ENCODE measurements at places on chromosomes 7 and 10.

DNA sequence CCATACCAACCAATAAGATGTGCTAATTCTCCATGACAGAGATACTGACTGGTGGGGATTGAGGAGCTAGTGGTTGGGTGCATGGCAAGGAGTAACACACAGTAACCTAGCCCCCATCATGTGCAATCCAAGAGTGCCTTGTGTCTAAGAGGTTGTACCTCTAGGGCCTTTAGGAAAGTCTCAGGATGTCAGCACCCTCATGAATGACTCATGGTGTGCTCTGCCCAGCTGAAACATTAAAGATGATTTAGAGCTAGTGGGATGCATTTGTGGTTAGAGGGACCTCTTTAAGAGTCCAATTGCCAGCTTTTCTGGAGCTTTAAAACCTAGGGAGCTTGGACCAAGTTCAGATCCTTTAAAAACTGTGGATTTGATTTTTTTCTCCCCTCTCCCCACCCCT is 181.1 kb downstream of the HERPUD2 start:
- no peak for DNase-seq

DNA sequence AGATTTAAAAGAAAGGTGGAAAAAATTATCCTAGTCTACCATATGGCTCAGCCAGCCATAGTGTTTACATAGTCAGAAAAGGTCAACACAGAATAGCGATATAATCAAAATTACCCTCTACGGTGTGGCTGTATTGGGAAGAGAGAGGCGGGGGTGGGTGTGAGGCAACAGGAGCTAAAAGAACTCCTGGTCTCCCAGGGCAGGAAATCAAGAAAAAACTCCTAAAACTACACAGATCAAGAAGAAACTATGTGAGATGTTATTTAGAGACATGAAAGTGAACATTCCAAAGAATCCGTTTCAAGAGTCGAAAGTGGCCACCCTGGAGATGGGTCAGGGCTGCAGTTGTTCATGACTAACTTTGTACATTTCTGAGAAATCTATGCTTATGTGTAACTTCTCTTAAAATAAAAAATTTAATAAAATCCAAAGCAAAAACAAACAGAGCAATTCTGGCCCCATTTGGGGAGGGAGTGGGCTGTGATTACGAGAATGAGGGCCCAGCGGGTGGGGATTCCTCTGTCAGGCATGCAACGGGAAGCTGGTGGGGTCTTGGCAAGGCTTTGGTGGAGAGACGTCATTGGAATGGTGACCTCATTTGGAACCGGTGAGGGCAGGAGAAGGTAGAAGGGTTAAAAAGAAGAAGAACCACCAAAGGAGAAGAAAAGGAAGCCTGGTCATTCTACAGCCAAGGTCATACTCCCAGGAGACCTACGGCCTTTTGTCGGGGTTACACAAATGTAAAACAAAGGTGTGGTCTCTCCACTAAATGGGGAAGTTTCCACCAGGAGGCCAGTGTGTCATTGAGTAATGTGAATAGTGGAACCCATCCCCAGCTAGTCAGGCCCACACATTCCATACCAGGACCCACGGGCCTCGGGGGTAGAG is 71.2 kb upstream of the DUSP5 start:
- DNase-seq: peak; percentile 90

GRCh38 chr10:75210282-75211006 is at the start of gene VDAC2:
TSS of gene VDAC2 (plus strand) at chr10:75210796. CDS start at chr10:75211159, 363 bp downstream.
- peak; percentile 85 for DNase-seq

DNA sequence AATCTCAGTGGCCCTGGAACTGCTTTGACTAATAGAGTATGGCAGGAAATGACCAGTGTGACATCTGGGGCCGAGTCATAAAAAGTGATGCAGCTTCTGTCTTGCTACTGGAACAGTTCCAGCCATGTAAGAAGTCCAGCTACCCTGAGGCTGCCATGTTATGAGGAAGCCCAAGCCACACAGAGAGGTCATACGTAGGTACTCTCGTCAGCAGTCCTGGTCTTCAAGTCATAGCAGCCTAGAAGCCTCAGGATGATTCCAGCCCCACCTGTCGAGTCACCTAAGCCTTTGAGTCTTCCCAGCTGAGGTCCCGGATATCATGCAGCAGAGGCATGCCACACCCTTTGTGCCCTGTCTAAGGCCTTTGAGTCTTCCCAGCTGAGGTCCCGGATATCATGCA is 92.1 kb downstream of the PPP1R3C start:
- peak; percentile 77 for DNase-seq

- DNase-seq: no peak
Measured at GRCh38 chr7:155203059-155203881, 94.4 kb upstream of the INSIG1 start.

DNA sequence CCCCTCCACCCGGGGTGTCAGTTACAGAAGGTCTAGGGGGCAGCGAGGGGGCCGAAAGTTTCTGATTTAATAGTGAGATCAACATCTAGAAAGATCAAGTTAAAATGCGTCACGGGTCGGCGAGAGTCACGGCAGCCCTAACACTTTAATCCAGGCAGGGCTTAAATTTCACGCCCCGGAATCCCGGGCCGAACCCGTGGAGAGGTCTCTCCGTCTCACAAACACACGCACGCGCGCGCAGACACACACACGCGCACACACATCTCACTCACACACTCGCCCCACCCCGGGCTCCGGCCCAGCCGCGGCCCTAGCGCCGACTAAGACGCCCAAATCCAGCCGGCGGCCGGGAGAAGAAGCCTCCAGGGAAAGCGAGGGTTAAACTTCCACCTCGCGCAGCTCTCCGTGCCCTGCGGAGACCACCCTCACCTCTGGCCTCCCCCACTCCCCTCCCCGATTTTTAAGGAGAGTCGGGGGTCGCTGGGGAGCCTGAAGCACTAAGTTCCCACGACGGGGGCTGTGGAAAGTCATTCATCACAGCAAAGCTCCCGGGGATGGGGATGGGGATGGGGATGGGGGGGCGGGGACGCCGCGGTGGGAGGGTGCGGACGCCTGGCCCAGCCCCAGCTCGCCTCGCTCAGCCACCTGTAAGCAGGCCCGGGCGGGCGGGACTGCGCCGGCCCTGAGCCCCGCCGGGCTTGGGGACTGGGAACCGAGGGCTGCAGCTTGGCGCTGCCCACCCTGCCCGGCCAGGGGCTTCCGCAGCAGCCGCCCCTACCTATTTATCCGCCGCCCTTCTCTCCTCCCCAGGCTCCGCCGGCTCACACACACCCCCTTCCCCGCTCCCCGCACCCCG is 1.6 kb downstream of the PDGFA start:
- DNase-seq: peak; percentile 79

GRCh38 chr7:113752289-113752688 is 166.5 kb downstream of the PPP1R3A start:
- DNase-seq: no peak

- DNase-seq: no peak
Measured at GRCh38 chr7:129166745-129167144, 21.7 kb upstream of the SMO start.

DNA sequence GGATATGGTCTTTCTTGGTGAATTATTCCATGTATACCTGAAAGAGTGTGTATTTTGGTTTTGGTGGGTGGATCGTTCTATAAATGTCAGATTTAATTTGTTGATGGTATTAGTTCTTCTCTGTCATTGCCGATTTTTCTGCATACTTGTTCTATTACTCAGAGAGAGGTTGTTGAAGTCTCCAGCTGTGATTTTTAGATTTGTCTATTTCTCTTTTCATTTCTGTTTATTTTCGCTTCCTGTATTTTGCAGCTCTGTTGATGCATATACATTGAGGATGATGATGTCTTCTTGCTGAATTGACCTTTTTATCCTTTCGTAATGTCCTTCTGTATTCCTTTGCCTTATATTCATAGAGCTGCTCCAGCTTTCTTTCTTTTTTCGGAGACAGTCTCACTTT is 12.1 kb upstream of the BHLHA15 start:
- no peak for DNase-seq

GRCh38 chr10:116029826-116030225 is 243.2 kb downstream of the GFRA1 start:
- DNase-seq: no peak

GRCh38 chr10:128091636-128092210 is 34.5 kb downstream of the MKI67 start:
- no peak for DNase-seq

- peak; percentile 20 for DNase-seq
Measured at GRCh38 chr7:139118234-139118804, 8.8 kb upstream of the ZC3HAV1 start.

GRCh38 chr7:116432527-116432916 is 67.0 kb upstream of the CAV2 start:
- DNase-seq: peak; percentile 35

DNA sequence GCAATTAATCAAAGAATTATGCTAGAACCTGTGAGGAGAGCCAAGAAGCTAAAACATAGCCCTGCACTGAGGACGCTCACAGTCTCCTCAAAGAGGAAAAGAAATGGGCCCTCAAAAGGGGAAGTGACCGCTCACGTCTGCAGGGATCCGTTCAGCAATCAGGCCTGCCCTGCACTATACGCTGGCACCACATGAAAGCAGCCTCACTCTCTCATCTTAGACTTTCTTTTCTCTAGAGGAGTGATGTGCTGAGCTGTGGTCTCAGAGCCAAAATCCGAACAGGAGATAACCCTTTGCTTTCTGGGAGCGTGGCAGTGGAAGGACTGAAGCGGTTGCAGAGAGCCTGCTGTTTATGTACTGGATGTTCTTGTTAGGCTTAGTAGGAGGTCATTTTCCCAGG is 6.3 kb upstream of the IL2RA start:
- DNase-seq: no peak

GRCh38 chr7:8699875-8700624 is 266.6 kb downstream of the NXPH1 start:
- DNase-seq: no peak

All from AG10803 (cell line).